ENCODE measurements at places on chromosomes 16 and 17.

- no peak for DNase-seq
These were observed 3.3 kb upstream of the HIGD1B start for GRCh38 chr17:44844390-44844830.

DNA sequence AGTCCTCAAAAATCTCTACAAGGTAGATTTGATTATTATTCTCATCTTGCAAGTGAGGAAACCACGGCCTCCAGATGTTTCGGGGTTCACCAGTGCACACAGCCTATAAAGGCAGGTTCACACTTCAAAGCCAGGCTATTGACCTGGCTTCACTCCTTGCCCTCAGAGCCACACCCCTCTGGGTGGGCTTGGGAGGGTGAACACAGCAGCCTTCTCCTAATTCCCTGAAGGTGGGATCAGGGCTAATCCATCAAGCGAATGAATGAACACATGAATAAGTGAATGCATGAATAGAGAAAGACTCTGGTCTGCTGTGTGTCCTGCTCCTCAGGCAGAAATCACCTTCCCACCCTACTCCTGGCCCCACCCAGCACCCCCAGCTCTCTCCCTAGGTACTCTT lies 139.0 kb downstream of the CYLD start:
- no peak for DNase-seq

- no peak for DNase-seq
These were observed 266.9 kb upstream of the DYNLRB2 start for GRCh38 chr16:80273635-80274538.

GRCh38 chr16:89143201-89143741 lies 28.3 kb upstream of the CDH15 start:
- no peak for DNase-seq

- no peak for DNase-seq
These were observed at the start of gene TMEM220 for GRCh38 chr17:10729334-10730193. TMEM220 (minus strand) TSS chr17:10730023; CDS start chr17:10729851, 172 bp downstream.

DNA sequence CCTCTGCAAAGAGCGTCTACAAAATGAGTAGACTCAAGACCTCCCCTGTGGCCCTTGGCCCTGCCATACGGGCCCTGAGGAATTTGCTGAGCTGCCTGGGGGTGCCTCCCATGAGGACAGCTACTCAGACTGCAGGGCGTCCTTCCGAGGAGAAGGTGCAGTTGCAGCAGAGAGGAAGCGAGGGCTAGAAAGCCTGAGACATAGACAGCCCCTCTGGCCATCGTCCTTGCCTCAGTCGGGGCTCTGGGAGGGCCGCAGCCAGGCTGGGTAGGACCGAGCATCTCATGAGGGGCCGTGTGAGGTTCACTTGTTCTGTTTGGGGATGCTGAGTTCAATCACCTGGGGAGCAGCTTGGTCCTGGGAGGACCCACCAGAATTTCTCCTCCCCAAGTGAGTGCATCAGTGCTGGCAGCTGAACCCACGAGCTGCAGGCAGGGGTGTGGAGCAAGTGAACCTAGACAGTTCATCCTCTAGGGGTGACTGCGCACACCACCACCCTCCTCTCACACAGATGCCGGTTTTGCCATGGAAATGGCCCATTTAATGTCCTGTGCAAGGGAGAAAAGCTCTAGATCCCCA lies 20.3 kb downstream of the RAB11FIP4 start:
- no peak for DNase-seq

DNA sequence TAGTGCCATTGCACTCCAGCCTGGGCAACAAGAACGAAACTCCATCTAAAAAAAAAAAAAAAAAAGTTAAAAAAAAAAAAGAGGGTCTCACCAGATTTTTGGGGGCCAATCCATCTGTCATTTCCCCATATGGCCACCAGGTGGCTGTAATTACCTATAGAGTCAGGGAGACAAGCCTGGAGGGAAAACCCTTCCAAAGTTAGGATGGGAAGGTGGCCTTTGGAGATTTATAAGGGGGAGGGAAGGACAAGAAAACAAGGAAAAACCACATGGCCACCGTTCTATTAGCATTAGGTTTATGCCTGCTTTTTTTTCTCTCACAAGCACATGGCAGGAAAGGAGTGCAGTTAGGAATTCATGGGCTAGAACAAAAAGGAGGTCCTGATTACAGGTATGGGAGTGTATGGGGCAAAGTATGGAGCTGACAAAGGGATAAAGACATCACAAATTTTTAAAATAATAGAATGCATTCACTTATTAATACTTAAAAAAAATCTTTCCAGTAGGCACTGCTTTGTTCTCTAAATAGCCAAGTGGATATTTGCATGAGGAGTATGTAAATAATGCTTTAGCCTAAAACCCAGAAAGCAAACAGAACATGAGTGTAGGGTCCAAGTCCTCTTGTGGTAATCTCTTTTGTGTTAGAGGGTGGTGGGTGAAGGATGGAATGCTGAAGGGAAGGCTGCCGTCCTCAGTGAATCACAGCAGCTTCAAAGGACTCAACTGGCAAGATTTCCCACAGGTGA lies 5.1 kb downstream of the CYB5D1 start:
- no peak for DNase-seq

GRCh38 chr16:14362774-14363371 lies 267.2 kb downstream of the PARN start:
- no peak for DNase-seq

GRCh38 chr16:88754109-88754911 lies 30.7 kb downstream of the PIEZO1 start:
- no peak for DNase-seq

- no peak for DNase-seq
These were observed 26.1 kb downstream of the GAS7 start for GRCh38 chr17:10172241-10172741.

GRCh38 chr16:16017812-16018211 lies 68.4 kb downstream of the ABCC1 start:
- DNase-seq = no peak

GRCh38 chr17:16440901-16441629 lies 25.7 kb downstream of the TRPV2 start:
- DNase-seq = no peak

GRCh38 chr16:88778271-88778525 lies 6.8 kb downstream of the PIEZO1 start:
- no peak for DNase-seq

GRCh38 chr17:75114552-75115314 lies 5.0 kb downstream of the ARMC7 start:
- no peak for DNase-seq

DNA sequence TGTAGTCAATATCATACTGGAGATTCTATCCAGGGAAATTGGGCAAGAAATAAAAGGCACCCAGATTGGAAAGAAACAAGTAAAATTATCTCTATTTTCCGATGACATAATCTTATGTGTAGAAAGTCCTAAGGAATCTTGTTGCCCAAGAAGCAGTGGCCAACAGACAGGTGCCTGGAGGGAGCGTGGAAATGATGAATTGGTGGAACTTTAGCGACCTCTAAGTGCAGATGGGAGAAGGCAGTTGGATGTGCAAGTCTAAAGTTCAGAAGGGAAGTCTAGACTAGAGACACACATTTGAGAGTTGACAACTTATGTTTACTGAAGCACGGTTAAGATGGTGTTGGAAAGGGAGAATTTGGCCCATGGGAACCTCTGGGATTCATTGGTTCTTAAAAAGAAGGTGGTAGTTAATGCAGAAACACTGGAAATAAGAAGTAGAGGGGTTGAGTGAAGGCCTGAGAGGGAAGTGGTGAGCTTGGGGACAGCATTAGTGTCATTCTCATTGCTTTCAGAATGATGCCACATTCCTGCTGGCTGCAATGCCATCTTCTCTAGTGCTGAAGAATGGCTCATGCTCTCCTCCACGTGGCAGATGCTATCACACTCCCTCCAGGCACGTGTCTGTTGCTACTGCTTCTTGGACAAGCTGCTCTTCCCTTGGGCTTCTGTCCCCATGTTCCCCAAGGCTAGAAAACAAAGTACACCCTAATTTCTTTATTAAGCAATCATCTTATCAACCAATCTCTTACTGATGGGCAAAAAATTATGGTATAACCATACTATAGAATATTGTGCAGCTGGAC lies 24.0 kb downstream of the TAT start:
- no peak for DNase-seq

DNA sequence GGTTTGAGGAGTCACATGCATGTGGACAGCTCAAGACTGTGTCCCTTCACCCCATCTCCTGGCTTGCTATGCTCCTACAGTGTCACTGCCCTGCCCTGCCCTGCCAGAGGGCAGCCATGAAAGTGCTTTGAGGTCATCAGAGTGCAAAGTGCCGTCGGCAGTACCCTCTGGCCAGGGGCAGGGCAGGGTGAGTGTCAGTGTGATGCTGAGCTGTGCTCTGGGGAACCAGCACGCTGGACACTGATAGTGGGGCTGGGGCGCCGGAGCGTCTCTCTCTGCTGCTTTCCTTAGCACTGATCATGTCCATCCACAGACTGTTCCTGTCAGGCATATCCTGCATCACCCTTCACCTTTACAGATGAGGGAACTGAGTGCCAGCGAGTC lies 1.6 kb upstream of the SPATA32 start:
- no peak for DNase-seq

DNA sequence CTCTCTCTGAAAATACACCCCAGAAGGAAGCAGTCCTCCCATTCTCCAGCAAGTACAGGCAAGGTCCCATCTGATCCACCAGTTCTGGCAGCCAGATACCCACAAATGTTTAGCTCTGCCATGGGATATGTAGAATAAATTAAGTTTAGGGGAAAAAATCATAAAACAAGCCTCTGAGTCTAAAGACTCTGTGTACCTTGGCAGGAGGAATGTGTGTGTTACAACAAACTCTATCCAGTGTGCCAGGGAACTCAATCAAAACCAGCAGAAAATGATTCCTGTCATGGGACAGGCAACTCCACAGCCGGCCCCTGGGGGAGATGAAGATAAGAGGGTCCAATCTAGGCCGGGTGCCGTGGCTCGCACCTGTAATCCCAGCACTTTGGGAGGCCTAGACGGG lies 73.4 kb downstream of the MRM3 start:
- DNase-seq = no peak

DNA sequence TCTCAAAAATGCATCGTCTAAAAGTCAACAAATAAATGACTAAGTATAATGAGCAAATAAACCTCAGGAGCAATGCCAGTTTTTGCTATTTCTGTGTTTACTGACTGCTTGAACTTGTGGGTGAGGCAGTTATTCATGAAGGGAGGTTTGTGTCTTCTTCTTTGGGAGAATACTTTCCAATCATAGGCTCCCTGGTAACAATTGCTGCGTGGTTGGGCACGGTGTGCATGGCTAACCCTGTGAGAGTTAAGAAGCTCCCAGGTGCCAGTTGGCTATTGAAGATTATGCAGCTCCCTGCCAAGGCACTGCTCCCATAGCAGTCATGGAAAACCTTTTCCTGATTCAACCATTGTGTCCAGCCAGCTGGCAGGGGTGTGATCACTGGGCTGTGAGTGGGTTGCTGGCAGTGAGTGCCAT lies 775.9 kb upstream of the GOT2 start:
- DNase-seq = no peak

- DNase-seq = no peak
These were observed 10.1 kb downstream of the MRM1 start for GRCh38 chr17:36611345-36612072.

Measured in cortex of kidney (tissue), 1 donor.